Purkinje cell (primary cell): ENCODE measurements at places on chromosomes 6 and 20. TPM values are rescaled to one million over a fixed set of nuclear protein-coding genes. Genes with fewer than 3 reads are reported as not detected.

Gene GCNT2
- polyA plus RNA-seq: 4.0 and 6.8 TPM in 2 replicates

Gene HSPA12B
- polyA plus RNA-seq: 0.35 TPM in 1 of 2 replicates, not detected in the other

Gene OVOL2
- 0.98 TPM in 1 of 2 replicates, not detected in the other for polyA plus RNA-seq

Gene MOG
- polyA plus RNA-seq: 1.7 and 2.1 TPM in 2 replicates

Gene HLA-DRA
- polyA plus RNA-seq: 1.1 TPM in 1 of 2 replicates, not detected in the other

Gene SPINT3
- polyA plus RNA-seq: not detected in 2 replicates

Gene FAM217A
- not detected in 2 replicates for polyA plus RNA-seq

Gene ANKEF1
- polyA plus RNA-seq: 2.5 and 3.1 TPM in 2 replicates

Gene CDH4
- 0.45 and 0.71 TPM in 2 replicates for polyA plus RNA-seq

Gene TMX4
- polyA plus RNA-seq: 110 and 123 TPM in 2 replicates

Gene SCGN
- not detected in 2 replicates for polyA plus RNA-seq

Gene TDRD6
- polyA plus RNA-seq: 2.1 and 3.6 TPM in 2 replicates

Gene LY6G6C
- not detected in 2 replicates for polyA plus RNA-seq

Gene KHDC1L
- polyA plus RNA-seq: 1.8 TPM in 1 of 2 replicates, not detected in the other

Gene OPRL1
- 0.13 TPM in 1 of 2 replicates, not detected in the other for polyA plus RNA-seq

Gene GJA10
- polyA plus RNA-seq: not detected in 2 replicates

Gene TJAP1
- 0.15 and 0.55 TPM in 2 replicates for polyA plus RNA-seq

Gene RIPPLY2
- polyA plus RNA-seq: 45.2 and 54.9 TPM in 2 replicates

Gene PDSS2
- 4.8 and 5.4 TPM in 2 replicates for polyA plus RNA-seq

Gene ADISSP
- polyA plus RNA-seq: 18.4 and 20.6 TPM in 2 replicates

Gene ACTR5
- polyA plus RNA-seq: 2.1 TPM in 1 of 2 replicates, not detected in the other

Gene VGLL2
- polyA plus RNA-seq: not detected in 2 replicates

Gene KCNG1
- 0.93 TPM in 1 of 2 replicates, not detected in the other for polyA plus RNA-seq

Gene ZSCAN23
- 1.2 TPM in 1 of 2 replicates, not detected in the other for polyA plus RNA-seq

Gene CALHM6
- polyA plus RNA-seq: 10.9 and 13.7 TPM in 2 replicates

Gene KCNK16
- not detected in 2 replicates for polyA plus RNA-seq

Gene SLC24A3
- polyA plus RNA-seq: 1.2 and 1.5 TPM in 2 replicates

Gene CALHM5
- not detected in 2 replicates for polyA plus RNA-seq

Gene ENPP1
- 3.1 and 7.2 TPM in 2 replicates for polyA plus RNA-seq
